KG1 (cell line): ENCODE measurements at places on chromosomes 2 and 18.

GRCh38 chr2:213923543-213923942 lies 487.3 kb upstream of the VWC2L start:
- DNase-seq: no peak

GRCh38 chr2:1618974-1619373 lies 125.3 kb downstream of the PXDN start:
- DNase-seq: no peak

DNA sequence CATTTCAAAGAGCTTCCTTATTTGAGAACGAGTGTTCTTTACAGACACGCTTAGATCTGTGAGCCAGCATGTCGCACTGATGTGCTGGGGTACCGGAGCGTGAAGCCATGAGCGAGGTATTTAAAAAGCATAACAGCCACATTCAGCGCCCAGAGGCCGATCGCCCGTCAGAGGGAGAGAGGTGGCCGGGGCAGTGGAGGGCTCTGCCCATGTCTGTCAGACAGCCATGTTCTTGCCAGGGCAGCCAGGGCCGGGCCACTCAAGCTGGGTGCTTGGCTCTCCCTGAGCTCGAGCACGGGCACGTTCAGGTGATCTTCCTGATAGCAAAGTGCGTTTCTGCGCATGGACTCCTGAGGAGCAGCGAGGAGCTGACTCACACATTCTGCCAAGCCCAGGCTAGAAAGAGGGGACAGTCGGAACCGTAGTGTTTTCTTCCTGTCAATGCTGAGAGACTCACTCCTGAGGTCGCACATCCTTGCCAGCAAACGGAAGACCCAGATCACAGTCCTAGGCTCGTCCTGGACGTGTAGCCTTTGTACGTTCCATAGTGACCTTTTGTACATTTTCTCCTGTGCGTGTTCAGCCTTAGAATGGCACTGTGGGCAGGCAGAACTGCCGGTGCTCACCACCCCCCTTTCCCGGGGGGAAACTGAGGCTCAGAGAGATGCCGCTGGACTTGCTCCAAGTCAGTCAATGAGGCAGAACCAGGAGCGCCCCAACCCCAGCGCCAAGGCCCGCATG lies 100.7 kb downstream of the NFATC1 start:
- DNase-seq: no peak

- DNase-seq: no peak
Measured at GRCh38 chr2:43887176-43887575, 48.4 kb downstream of the ABCG8 start.

GRCh38 chr2:226063704-226064440 lies 664.4 kb downstream of the NYAP2 start:
- DNase-seq: no peak

DNA sequence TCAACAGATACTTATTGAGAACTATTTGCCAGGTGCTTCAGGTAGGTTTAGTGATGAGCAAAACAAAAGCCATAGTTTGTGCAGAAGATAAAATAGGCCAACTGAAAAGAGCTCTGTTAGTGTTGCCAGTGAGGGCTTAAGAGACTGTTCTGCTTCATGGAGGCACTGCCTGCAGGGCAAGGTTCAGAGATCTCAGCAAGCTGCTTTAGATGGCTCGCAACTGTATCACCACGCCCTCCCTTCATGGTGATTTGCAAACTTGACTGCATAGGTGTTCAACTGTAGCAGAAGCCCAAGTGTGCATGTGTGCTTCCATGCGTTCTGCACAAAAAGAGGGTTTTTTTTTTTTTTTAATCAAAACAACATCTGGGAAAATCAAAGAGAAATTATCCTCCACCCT lies 84.5 kb downstream of the RAPH1 start:
- DNase-seq: no peak

DNA sequence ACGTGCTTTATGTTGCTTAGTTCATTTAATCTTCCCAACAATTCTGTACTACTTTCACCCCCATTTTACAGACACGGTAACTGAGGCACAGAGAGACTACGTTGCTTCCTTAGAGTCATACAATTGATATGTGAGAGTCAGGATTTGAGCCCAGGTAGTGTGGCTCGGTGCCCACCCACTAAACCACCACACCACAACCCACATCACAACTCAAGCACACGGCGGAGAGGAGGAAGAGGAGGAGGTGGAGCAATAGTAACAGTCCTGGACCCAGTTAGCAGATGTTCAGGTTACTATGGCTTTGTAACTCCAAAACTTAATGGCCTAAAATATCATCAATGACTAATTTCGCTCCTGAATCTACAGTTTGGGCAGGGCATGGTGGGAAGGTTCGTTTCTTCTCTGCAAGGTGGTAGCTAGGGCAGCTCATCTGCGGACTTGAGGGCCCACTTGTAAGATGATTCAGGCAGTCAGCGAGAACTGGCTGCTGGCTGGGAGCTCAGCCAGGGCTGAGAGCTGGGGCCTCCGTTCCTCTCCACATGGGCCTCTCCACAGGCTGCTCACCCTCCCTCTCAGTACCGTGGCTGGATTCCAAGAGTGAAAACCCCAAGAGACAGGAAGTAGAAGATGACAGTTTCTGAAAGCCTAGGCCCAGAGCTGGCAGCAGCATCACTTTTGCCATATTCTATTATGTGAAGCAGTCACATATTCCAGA lies 167.1 kb downstream of the ZFP36L2 start:
- DNase-seq: peak; percentile 53

DNA sequence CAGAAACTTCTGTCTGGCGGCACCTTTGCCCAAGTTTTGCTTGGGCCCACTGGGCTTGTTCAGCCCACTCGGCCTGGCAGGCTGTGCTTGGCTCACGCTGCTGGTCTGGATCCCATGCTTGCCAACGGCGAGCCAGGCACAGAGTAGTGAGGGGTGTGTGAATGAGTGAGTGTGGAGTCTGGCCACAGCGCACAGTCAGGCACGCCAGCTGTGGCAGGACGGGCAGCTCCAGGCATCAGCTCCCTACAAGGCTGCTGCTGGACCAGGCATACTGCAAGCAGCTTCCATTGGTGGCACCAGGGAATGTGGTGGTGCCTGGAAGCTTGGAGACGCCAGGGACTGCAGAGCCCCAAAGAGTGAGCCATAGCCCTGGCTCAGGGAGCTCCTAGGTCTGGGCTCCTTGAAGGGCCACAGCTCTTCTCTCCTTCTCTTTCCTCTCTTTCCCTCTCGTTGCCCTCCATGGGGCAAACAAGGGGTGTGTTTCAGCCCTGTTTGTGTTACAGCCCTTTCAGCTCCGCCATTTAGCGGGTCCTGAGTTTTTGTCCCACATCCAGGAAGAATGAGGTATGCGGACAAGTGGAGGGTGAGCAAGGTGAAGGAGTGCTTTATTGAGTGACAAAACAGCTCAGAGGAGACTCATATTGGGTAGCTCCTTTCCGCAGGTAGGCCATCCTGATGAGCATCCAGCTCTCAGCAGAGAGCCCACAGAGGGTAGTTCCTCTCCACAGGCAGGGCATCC lies 73.0 kb downstream of the AGPS start:
- DNase-seq: no peak

GRCh38 chr2:165899311-165899710 lies 54.3 kb downstream of the TTC21B start:
- no peak for DNase-seq

DNA sequence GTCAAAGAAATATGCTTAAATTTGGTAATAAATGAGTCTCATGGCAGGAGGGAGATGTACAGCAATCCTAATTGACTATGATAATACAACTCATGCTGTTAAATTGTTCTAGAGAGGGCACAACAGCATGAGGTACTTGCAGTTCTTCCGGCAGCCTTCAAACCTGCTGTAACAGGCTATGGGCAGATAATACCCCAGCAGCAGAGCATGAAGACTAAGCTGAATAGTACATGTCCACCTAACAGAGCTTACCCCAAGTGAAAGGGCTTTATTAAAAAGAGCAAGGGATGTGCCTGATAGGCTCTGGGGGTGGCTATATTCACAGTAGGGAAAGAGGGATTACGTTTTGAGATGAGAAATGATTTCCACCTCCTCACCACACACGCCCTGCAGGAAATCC lies 28.9 kb downstream of the MRO start:
- DNase-seq: no peak

- no peak for DNase-seq
Measured at GRCh38 chr2:136052369-136053362, 65.3 kb downstream of the CXCR4 start.

- DNase-seq: peak; percentile 84
Measured at GRCh38 chr2:74457549-74458131, 598 bp upstream of the WBP1 start.

DNA sequence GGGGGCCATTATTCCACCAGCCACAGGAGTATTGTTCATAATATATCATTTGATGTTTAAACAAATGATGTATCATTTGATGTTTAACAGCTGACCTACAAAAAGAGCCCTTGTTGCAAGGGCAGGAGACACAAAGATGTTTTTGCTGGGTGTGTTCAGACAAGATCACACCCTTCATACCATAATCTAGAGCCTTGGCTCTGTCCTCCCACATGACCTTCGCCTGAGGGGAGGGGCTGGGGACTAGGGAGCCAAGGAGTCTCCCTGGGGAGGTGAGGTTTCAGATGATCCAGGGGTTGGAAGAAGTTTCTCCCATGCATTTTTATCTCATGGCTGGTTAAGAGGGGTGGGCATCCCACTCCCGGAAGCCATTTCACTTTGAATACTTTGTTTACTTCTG lies 33.5 kb downstream of the CDC42EP3 start:
- DNase-seq: no peak

DNA sequence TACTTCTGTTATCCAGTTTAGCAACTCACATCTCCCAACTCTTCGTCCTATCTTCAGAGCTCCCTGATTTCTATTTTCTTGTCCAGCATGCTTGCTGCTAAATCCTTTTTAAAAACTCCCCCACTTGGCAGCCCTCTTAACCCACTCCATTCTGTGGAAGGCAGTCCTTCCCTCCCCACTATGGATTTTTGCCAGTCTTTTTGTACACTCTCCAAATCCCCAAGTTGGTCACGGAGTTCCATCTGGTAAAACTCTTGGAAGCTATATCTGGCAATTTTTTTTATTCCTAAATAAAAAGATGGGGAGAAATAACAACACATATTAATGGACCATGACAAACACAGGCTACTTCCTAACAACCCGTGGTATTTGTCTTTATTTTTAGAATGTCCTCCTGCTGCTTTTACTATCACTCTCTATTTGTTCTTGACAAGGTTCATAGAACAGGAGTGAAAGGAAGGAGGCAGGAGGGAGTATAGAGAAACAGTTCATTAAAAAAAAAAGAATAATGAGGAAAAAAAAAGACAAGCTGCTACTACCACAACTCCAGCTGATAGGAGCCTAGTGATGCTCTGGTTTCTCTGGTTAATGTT lies 120.0 kb upstream of the THSD7B start:
- DNase-seq: no peak

DNA sequence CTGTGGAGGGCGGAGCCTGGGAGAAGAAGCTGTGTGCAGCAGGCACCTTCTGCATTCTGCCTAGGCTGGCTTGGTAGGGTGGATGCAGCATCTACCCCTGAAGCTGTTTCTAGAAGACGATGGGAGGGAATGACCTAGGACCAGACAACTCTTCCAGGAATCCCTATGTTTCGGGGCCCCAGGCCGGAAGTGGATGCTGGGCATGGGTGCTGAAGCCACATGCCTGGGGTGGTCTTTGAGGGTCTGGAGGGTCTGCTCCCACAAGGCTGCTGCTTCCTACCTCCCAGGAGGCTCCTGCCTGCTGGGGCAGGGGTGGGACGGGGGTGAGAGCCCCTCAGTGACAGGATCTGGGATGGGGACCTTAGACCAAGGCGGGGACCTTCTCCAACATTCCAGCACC lies 61.0 kb downstream of the CIB4 start:
- no peak for DNase-seq

- DNase-seq: no peak
Measured at GRCh38 chr2:134611316-134611715, 107.5 kb downstream of the TMEM163 start.

GRCh38 chr2:215699700-215700538 lies 264.1 kb upstream of the FN1 start:
- DNase-seq: no peak

DNA sequence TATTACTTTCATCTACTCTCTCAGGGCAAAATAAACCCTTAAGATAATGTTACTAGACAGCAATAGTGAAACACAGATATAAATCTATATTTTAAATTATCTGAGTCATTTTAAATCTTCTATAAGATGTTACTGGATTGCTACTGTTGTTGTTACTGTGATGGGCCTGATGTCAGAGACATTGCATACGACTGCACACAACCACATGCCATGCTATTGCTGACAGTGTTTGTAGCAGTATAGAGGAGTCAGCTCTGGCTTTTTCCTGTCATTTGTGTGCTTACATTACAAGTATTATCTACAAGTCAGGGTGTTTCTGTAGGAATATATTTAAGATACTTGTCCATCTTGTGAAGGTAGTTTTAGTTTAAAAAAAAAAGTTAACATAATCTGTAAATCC lies 63.9 kb downstream of the CCDC148 start:
- DNase-seq: no peak

GRCh38 chr2:97740590-97741182 lies 27.3 kb downstream of the ZAP70 start:
- DNase-seq: no peak

DNA sequence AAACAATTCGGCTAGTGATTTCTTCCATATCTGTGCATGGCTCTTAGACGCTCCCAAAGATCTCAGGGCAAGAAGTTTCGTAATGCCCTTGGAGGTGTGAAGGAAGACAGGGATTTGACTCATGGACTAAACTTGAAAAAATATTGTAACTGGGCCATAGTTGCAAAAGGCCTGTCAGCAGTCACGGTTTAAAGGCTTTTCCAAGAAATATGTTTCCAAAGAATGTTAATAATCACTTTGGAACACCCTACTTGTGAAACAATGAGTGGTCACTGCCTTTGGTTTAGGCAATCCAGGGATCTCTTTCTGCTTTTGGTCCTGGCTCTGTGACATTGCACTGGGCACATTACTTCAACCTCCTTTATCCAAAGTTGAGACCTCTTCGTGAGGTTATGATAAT lies 102.5 kb upstream of the RASGRP3 start:
- DNase-seq: no peak

GRCh38 chr18:79199691-79200374 lies 130.6 kb downstream of the ATP9B start:
- no peak for DNase-seq

DNA sequence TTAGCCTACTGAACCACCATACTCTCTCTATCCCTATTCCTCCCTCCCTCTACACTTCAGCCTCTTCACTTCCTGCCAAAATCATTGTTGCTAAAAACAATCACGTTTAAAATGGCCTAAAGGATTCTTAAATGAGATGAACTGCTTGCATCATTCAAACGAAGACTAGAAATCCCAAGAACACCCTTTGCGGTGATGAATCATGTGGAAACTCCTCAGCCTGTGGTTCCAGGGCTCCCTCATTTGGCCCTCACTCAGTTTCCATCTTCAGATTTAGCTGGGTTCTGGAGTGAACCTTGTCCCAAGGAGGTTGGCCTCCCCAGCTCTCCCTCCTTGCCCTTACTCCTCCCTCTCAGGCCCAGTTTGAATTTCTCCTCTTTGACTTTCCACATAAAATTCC lies 125.6 kb upstream of the CDC42EP3 start:
- no peak for DNase-seq

- no peak for DNase-seq
Measured at GRCh38 chr2:176188774-176189680, 559 bp downstream of the HOXD1 start.
